ENCODE measurements at places on chromosomes 5 and 9.

- DNase-seq: no peak
Observed at GRCh38 chr9:21336457-21336856, 1.3 kb upstream of the KLHL9 start.

- no peak for DNase-seq
Observed at GRCh38 chr9:132328580-132328979, 26.2 kb downstream of the SETX start.

GRCh38 chr9:87725900-87726709, at the start of gene CTSL:
Gene CTSL (plus strand): TSS chr9:87726119. CDS start chr9:87727604, 1,485 bp downstream.
- DNase-seq: peak; percentile 76

GRCh38 chr5:104400941-104401340, 838.4 kb upstream of the NUDT12 start:
- no peak for DNase-seq

DNA sequence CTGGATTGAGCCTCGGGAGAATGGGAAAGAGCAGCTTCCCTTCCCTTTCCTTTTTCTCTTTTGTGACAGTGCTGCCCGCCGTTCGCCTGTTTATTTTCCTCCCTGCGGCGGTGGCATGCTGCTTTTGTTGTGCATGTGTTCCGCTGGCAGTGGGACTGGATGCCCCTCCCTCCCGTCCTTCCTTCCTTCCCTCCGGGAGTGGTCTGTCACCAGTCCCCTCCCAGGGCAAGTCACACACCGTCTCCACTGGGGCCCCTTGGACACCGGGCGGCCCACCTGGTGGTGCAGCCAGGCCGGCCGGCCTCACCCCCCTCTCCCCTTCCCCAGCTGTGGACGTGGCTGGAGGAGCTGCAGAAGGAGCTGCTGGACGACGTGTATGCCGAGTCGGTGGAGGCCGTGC, 214.7 kb downstream of the TRIO start:
- no peak for DNase-seq

- DNase-seq: no peak
Observed at GRCh38 chr9:129572517-129572916, 48.4 kb downstream of the C9orf50 start.

- no peak for DNase-seq
Observed at GRCh38 chr5:145911164-145911563, 25.2 kb upstream of the SH3RF2 start.

DNA sequence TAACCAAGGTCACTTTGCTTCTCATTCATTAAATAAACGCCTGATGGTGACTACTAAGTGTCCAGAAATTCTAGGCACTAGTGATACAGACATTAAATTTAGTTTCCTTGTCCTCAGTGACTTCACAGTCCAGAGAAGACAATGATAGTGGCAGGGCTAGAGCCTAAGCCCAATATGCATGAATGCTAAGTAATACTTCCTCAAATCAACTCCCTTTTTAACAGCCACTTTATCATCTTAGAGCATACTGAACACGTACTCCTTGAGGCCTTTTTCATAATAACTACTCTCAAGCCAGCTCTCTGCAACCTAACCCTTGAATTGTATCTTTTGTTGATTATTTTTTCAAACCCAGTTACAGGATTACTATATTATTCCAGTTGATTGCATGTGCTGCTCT, 74.1 kb downstream of the STX17 start:
- no peak for DNase-seq

DNA sequence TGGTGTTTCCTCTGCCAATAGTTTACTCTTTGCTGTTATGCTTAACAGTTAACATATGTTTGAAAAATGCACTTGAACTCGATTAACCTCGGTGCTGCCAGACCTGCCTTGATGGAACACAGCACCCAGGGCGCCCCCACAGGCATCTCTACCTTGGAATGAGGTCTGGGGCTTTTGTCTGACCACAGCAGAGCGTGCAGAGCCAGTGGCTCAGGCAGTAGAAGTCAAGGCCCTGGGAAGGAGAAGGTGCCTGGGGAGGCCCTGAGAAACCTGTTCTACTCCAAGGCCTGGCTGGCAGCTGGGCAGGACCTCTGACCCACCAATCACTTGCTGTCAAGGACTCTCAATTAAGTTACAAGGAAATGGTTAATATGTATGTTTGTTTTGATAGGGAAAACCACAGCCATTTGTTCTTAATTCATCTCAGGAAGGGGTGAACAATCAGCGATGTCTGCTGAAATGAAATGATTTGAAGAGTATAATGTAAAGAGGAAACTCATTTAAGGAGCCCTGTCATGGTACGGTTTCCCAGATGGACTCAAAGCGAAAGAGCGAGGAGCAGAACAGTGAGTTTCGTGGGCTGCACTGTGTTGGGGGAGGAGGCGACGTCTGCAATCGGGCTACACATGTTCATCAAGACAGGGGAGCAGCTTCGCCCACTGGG, 21.9 kb downstream of the MACROH2A1 start:
- DNase-seq: no peak

DNA sequence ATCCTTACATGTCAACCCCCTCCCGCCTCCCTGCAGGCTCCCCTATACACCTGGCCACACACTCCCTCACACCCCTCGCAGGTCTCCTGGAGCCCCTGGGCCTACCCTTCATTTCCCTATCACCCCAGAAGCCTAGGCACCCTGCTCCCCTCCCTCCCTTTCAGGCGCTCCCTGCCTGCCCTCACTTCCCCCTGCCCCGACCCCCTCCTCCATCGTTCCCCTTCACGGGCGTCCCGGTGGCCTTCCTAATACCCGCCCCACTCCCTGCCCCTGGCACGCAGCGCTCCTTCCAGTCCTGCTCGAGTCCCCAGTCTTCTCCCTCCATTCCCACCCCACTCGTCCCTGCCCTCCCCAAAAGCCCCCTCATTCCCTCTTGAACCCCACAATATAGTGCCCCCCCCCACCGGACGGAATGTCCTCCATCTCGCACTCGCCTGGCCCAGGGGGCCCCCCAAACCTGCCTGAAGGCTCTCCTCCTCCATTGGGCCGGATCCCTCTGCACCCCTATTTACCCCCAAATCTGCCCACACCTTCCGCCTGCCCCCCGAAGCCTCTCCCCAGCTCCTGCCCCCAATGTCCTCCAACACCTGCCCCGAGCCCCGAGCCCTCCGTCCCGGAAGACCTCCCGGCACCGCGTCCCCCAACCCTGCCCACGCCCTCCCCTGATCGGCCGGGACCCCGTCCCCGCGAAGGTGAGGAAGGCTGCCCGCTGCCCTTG, 746 bp downstream of the STRBP start:
- no peak for DNase-seq

DNA sequence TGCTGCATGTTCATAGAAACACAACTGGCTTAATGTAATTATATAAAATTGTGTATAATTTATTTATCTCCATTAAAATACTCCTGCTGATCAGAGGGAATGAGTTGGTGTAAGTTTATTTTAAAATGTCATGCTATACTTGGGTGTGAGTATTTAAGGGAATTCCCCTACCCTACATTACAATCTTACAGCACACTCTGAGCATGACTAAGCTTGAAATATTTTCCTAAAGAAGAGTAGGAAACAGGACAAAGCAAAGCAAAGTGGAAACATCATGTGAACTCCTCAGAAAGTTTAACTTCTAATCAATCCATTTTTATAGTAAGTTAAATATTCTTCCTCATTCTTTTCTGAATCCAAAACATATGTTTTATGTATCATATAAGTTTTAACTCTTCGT, 1271.3 kb downstream of the EFNA5 start:
- no peak for DNase-seq

DNA sequence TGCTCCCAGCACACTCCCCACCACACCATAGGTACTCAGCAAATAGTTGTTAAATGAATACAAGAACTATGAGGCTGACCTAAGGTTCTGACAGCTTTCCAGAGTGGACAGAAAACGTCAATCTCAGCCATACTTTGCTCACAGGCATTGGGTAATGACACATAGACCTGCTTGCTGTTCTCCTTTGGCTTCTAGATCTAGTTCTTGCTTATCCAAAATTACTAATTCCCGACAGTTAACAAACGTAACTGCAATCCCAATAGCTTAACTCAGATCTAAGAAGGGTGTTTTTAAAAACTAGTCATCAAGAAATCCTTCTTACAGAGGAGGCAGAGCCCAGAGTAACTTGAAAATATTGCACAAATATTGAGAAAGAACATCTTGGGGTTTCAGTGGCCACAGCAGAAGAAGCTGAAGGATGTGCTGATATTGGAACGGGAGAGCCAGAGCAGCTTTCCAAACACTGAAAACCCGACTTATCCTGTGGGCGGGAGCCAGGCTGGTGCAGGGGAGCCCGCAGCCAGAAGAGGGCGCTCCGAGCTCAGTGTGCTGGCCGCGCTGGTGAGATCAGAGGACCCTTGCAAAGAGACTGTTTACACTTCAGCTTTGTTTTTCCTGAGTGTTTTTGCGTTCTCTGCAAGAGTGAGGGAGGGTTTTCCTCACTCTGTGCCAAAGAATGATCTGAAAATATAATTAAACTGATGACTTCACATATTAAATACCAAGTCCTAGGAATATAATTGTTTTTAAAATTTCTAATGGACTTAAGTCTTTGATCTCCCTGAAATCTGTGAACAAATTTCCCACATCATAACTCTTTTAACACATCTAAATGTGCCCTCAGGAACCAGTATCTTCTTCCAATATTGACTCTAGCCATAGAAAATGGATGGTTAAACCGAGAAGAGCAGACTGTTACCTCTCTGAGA, 30.3 kb downstream of the FGF1 start:
- DNase-seq: peak; percentile 54

GRCh38 chr5:77957516-77957915, 181.4 kb upstream of the TBCA start:
- DNase-seq: no peak

Data from NT2/D1 (cell line).